ENCODE measurements at places on chromosomes 12 and 14. TPM values are rescaled to one million over a fixed set of nuclear protein-coding genes. Genes with fewer than 3 reads are reported as not detected.

The FBLN5 gene
- total RNA-seq, result 2.9 TPM

The UBE2N gene
- total RNA-seq, result 134 TPM

The SYCP3 gene
- total RNA-seq, result 0.07 TPM

The ANO2 gene
- total RNA-seq, result 12.6 TPM

The VCPKMT gene
- 7.6 TPM for total RNA-seq

The PTPRR gene
- 0.86 TPM for total RNA-seq

The KCNH5 gene
- total RNA-seq, result not detected

The TEX52 gene
- not detected for total RNA-seq

The FOXG1 gene
- total RNA-seq, result 0.07 TPM

Measured in thoracic aorta endothelial cell (primary cell).